ELF-1 (cell line): ENCODE measurements at places on chromosomes 4 and X.

DNA sequence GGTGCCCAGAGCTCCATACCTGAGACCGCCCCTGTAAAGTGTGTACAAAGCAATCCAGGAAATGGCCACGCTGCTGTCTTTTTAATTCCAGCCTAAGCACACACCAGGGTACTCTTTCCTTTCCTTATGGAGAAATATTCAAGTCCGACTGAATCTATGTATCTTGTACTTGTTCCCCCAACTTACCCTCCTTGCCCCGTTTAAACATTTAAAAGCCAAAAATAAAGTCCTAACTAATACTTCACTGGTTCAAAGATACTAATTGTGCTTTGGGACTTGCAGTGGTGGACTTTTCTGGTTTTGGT lies 731 bp upstream of the AMMECR1 start:
- DNase-seq = no peak

DNA sequence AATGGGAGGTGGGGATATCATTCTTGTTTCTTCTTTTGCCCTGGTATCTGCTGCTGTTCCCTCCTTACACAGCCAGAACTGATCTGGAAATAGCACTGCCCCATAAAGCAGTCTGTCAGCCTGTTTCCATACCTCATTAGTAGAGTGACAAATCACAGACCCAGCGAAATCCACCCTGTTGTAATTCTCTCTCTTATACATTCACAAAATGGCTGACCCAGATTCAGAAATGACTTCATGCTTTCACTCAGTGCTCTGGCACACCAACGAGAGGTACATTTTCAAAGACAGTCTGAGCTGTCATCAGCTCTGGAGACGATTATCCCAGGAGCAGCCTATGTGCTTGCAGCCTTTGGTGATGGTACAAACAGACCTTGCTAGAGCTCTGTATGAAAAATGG lies 164.6 kb downstream of the AFF2 start:
- no peak for DNase-seq

GRCh38 chr4:157600583-157600982 lies 380.1 kb downstream of the GRIA2 start:
- no peak for DNase-seq

DNA sequence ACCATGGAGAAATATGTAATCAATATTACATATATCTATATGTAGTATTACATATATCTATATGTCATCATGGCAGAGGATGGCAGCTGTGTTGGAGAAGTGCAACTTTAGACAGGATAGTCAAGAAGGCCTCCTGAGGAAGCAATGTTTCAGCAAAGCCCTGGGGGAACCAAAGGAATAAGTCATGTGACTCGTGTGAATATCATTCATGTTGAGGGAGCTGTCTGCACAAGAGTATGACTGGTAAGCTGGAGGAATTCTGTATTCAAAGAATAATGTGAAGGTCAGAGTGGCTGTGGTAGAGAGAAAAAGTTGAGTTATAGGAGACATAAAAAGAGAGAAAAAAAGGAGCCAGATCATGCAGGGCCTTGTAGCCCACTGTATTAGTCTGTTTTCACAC lies 92.9 kb upstream of the EDNRA start:
- no peak for DNase-seq

DNA sequence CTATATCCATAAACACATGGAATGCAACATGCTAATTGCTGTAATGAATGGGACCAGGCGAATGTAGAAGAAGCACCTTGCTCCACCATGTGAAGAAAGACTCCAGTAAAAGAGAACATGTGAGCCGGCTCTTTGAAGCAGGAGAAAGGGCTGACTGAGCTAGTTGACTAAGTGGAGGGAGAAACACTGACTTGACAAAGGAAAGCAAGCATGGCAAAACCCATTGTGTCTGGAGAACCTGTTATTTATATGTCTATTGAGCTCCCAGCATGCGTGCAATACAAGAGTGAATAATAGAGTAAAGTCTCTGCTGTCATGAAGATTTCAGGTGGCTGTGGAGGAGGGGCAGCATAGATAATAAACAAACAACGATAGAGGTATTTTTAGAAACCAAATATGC lies 559.9 kb downstream of the RAB28 start:
- DNase-seq = no peak

DNA sequence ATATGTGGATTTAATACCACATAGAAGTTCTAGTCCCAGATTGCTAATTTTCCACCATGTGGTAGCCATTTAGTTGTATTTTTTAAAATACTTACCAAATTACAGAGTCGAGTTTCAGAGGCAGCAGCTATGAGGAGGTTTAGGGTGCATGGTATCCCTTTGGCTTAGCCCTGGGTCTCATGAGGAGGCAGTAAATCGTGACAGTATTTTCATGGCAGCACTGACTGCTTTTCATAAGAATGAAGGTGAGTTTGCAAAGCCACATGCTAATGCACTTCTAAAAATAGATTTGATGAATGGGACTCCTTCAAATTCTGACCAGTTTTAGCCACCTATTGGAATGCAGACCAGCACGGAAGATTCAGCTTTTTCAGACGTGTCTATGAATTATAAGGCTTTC lies 114.0 kb upstream of the FRG1 start:
- DNase-seq = no peak

DNA sequence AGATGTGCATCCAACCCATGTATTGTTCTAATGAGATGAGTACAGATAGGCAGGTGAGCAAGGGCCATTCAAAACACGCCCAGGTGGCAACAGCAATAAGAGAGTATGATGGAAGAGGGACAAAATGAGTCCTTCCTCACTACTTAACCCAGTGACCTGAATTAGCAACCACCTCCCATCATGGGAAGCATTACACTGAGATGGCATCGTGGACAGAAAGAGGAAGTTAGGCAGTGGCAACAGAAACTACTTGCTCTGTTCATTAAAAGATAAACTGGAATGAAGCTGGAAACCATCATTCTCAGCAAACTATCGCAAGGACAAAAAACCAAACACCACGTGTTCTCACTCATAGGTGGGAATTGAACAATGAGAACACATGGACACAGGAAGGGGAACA lies 17.2 kb downstream of the RXFP1 start:
- no peak for DNase-seq

GRCh38 chr4:8335848-8336247 lies 66.3 kb downstream of the HTRA3 start:
- DNase-seq = no peak

DNA sequence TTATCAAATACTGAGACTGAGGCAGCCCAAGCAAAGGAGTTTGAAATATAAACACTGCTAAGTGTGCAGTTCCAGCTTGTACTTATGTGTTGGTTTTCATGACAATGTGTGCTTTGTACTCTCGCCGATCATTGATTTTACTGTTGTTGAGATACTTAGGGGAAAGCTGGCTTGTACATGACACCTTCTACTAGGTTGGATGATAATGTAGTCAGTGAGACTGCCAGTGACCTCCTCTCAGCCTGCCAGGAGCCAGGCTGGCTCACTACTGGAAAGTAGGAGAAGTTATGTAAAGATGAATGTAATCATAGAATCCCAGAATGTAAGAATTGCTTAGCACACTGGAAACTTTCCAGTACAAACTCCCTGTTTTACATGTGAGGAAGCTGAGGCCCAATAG lies 132.0 kb downstream of the AFF2 start:
- no peak for DNase-seq

GRCh38 chrX:51931566-51932150 lies 38.2 kb downstream of the MAGED1 start:
- DNase-seq = no peak

DNA sequence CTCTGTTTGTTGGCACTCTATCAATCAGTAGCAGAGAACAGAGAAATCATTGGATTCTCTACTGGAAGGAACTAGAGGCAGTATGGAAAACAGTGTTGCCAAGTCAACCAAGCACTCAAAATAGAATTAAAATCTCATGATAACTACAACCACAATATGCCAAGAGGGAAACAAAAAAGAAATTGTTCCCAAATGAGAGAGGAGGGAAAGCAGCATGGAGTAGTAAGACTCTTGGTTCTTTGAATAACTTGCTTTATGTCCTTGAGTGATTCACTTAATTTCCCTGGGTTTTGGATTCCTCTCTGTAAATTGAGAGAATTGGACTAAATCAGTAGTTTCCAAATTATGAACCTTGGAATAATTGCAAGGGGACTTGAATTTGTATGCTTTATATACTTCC lies 285.5 kb upstream of the ANKRD50 start:
- DNase-seq = no peak

- DNase-seq = no peak
These were observed at the start of gene TMEM271 for GRCh38 chr4:576245-576821. TSS of gene TMEM271 (minus strand) at chr4:576295. CDS start at chr4:576062, 233 bp downstream.

DNA sequence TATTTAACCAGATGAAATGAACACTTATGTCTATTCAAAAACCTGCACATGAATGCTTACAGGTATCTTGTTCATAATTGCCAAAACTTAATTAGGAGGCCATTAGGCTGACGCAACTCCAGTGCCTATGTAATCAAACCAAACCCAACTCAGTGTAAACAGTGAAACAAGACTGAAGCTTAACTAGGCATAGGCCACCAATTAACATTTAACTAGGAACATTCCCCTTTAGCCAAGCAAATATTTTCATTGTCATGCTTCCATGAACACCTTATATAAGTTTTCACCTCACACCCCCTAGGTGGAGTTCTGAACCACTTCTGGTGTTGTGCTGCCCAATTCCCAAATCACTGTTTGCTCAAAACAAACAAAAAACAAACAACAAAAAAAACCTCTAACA lies 686.0 kb downstream of the STPG2 start:
- no peak for DNase-seq

GRCh38 chr4:152957437-152958171 lies 21.5 kb downstream of the FHDC1 start:
- peak; percentile 47 for DNase-seq

DNA sequence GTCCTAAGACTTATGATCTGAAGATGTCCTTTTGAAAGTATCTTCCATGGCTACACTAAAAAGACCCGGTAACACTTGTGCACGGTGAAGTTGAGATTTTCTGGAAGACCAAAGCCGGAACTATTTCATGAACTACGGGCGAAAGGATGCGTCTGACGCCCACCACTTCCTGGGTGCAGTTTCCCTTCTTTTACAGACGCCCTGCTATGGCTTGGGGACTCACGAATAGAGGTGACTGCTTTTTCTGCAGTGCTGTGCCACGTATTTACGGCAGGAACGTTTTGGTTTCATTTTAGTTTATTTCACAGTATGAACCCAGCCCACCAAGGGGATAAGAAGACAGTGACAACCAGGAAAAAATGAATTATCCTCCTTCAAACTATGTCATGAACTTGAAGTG lies 180.4 kb downstream of the AFAP1 start:
- no peak for DNase-seq

DNA sequence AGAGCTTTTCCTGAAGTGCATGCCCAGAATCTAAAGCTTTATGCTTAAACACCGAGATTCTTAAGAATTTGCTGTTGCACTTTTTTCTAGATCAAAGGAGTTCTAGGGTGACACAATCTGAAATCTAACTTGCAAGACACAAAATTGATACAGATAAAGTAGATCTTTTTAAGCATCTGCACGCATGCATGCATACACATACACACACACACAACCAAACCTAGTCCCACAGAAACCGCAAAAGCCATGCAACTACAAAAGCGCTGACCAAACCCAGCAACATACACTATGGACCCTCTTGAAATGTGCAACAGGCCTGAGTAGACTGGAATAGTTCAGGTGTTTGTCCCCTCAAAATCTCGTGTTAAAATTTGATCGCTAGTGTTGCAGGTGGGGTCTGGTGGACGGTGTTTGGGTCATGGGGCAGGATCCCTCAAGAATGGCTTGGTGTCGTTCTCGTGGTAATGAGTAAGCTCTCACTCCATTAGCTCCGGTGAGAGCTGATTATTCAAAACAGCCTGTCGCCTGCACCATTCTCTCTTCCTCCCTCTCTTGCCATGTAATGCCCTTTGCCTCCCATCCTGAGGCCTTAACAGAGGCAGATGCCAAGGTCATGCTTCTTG lies 52.7 kb downstream of the IRF2 start:
- DNase-seq = no peak

DNA sequence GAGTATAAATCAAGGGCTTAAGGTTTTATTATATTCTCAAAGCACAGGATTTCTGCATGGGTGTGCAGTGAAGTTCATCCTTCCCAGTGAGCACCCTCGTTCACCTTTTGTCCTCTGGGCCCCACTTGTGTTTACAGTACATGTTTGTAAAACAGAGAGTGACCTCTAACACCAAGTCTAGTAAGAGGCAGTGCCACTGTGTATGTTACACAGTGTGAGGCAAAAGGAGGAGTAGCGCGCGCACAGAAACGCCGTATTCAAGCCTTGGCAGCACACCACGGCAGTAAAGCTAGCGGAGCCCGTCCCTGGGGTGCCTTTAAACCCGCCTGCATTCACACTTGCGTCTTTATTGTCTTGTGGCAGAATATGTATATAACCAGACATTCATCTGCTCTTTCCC lies 51.9 kb downstream of the CCNI start:
- DNase-seq = no peak

DNA sequence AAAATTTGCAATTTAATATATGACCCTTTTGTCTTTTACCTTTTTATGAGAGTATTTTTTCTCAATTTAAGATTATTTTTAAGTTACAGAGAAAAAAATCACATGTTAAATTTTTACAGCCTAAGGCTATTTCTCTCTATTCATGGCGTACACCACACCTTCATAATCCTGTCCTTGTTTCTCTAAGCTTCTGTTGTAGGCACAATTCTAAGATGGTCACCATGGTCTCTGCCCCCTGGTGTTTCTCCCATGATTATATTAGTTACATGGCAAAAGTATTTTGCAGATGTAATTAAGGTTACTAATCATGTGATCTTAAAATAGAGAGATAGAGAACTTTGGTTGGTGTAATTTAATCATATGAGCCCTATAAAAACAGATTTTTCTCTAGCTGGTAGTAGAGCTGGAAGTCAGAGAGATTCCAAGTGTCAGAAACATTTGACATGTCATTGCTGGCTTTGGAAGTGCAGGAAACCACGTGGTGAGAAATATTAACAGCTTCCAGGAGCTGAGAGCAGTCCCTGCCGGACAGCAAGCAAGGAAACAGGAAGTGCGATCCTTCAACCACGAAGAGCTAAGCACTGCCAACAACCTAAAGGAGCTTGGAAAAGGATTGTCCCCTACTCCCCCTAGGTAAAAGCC lies 89.8 kb downstream of the EIF4E start:
- no peak for DNase-seq

GRCh38 chrX:115260330-115260729 lies 26.4 kb upstream of the LRCH2 start:
- no peak for DNase-seq

DNA sequence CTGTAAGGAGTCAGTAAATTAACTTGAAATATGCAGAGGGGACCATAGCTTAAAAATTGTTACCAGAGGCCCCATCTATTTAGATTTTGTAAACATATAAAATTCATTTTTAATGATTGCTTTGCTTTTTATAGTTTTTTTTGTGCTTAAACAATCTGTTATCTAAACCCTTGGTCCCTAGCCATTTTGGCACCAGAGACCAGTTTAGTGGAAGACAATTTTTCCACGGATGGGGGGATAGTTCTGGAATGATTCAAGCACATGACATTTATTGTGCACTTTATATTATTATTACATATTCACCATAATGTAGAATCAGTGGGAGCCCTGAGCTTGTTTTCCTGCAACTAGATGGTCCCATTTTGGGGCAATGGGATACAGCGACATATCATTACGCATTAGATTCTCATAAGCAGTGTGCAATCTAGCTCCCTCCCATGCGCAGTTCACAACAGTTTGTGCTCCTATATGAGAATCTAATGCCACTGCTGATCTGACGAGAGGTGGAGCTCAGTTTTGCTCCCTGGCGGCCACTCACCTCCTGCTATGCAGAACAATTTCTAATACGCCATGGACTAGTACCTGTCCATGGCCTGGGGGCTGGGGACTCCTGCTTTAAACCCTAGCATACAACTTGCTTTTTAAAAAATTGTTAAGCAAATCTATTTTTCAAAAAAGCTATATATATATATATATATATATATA lies 5.9 kb downstream of the ZXDA start:
- no peak for DNase-seq

GRCh38 chrX:40005292-40006011 lies 92.3 kb downstream of the BCOR start:
- DNase-seq = peak; percentile 28
